Tongue (tissue), 3 donors: ENCODE measurements at places on chromosomes 4 and X. TPM values are rescaled to one million over a fixed set of nuclear protein-coding genes. Genes with fewer than 3 reads are reported as not detected.

HSD17B13 gene
- total RNA-seq = not detected

ASB9 gene
- 4.0 TPM for total RNA-seq

NONO gene
- 291 TPM for total RNA-seq

STARD8 gene
- 16.1 TPM for total RNA-seq

CLIC2 gene
- 7.6 TPM for total RNA-seq

SHROOM2 gene
- total RNA-seq = 2.6 TPM

HSFX1 gene
- 2.9 TPM for total RNA-seq

CXCL6 gene
- 0.51 TPM for total RNA-seq

IGFBP7 gene
- total RNA-seq = 201 TPM

RGN gene
- 5.8 TPM for total RNA-seq

SMIM10 gene
- 3.6 TPM for total RNA-seq

FDCSP gene
- not detected for total RNA-seq

TCEAL6 gene
- total RNA-seq = not detected
